Naive thymus-derived CD4-positive, alpha-beta T cell (primary cell): ENCODE measurements at places on chromosomes 12 and 14.

DNA sequence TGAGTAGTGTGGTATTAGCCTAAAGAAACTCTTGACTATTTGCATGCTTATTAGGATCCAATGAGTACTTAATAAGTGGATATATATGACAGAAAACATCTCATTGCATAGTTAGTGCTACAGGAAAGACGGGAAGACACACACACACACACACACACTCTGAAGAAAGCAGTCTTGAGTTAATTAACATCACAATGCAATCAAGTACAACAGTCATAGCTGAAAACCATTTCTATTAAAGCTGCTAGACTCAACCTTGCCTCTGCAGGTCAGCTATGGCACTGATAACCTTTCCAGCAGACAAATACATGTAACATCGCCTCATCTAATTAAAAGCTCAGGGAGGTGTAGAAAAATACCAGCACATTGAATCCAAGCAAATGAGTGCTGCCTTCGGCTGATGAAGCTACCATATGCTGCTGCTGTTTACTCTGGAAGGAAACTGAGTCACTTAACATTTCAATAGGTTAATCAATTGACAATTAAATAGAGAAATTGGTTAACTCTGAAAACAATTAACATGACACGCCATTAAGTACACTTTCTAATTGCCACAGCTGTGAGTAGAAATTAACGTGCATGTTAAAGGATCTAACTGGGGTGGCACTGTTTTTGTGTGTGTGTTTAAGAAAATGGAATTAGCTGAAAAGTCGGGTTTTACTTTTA is 93.2 kb upstream of the OTX2 start:
- H3K4me3 ChIP-seq, result no peak overlapping the region
- H3K27me3 ChIP-seq, result no peaks in the 10 kb centered on the region
- H3K4me1 ChIP-seq, result no peaks in the 10 kb centered on the region
- no peak for DNase-seq
- no peaks in the 10 kb centered on the region for H3K36me3 ChIP-seq

- no peaks in the 10 kb centered on the region for H3K36me3 ChIP-seq
- DNase-seq, result no peak
- no peak overlapping the region for H3K27ac ChIP-seq
- peaks cover 44% of the 10 kb centered on the region for H3K27me3 ChIP-seq
Observed at GRCh38 chr12:48002773-48003218, 1.5 kb downstream of the COL2A1 start.

DNA sequence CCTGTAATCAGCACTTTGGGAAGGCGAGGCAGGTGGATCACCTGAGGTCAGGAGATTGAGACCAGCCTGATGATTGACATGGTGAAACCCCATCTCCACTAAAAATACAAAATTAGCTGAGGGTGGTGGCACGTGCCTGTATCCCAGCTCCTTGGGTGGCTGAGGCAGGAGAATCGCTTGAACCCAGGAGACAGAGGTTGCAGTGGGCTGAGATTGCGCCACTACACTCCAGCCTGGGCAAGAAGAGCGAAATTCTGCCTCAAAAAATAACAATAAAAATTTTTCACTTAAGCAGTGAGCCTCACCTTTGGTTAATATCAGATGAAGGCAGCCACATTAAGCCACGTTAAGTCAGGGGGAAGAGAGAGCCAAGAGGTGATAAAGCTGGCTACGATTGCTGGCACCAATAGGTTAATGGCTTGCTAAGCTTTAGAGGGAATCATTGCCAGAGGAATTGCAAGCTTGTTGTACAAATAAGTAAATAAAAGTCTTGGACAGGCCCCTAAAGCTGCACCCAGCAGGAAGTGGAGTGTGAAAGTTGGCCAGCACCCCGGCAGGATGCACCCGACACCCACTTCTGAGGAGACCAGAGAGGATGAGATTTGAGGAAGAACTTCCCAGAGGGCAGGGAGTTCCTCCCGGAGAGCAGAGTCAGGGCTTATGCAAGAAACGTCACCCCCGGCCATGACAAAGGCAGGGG is 41.3 kb upstream of the TESC start:
- no peak overlapping the region for H3K4me3 ChIP-seq
- DNase-seq, result no peak
- H3K4me1 ChIP-seq, result no peaks in the 10 kb centered on the region

DNA sequence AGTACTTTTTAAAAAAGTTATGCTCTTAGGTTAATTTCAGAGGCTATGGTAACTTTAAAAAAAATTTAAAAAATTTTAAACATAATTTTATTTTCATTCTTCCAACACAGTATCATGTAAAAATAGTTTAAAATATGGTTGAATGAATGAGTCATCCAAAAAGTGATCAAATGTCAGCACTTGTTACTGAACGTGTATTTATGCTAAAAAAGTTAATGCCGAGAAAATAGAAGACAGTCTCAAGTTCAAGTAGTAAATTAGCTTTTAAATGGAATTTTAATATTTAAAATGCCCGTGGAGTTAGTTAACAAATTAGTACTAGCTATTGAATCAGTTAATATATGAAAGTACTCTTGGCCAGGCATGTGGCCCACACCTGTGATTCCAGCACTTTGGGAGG is 4.8 kb downstream of the AEBP2 start:
- H3K27ac ChIP-seq, result no peak overlapping the region
- peaks cover 30% of the 10 kb centered on the region for H3K4me1 ChIP-seq
- H3K27me3 ChIP-seq, result no peaks in the 10 kb centered on the region

- DNase-seq, result no peak
- H3K36me3 ChIP-seq, result no peaks in the 10 kb centered on the region
- no peak overlapping the region for H3K27ac ChIP-seq
- H3K4me1 ChIP-seq, result no peaks in the 10 kb centered on the region
- H3K27me3 ChIP-seq, result no peaks in the 10 kb centered on the region
Observed at GRCh38 chr12:118436002-118436730, 59.8 kb downstream of the SUDS3 start.

- no peak overlapping the region for H3K27ac ChIP-seq
- no peaks in the 10 kb centered on the region for H3K27me3 ChIP-seq
- H3K4me1 ChIP-seq, result peaks cover 20% of the 10 kb centered on the region
- no peak overlapping the region for H3K4me3 ChIP-seq
- H3K36me3 ChIP-seq, result no peaks in the 10 kb centered on the region
Observed at GRCh38 chr14:100407376-100408102, 84.4 kb downstream of the SLC25A47 start.

GRCh38 chr12:1864456-1864855 is 44.1 kb downstream of the LRTM2 start:
- H3K4me3 ChIP-seq, result no peak overlapping the region
- DNase-seq, result no peak
- H3K27ac ChIP-seq, result no peak overlapping the region
- H3K4me1 ChIP-seq, result no peaks in the 10 kb centered on the region
- no peaks in the 10 kb centered on the region for H3K36me3 ChIP-seq
- H3K27me3 ChIP-seq, result no peaks in the 10 kb centered on the region

DNA sequence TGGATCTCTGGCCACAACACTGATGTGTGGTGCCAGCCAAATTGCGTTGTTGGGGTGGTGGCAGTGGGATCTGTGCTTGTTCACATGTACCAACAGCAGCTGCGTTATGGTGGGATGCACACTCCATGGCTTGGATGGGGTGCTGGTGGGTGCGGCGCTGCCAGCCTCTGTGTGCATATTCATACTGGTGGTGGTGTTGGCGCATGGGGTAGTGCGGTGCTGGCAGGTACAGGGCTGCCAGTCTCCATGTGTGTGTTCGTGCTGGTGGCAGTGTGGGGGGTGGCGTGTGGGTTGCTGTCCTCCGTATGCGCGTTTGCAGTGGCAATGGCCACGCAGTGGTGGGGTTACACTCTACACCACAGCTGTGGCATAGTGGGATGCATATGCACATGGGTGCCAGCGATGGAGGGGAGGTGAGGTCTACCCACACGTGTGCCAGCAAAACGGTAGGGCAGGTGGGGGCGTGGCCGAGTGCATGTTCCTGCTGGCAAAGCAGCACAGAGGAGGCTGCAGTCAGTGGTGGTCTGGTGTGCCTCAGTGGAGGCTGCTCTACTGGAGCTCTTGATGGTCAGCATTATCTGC is 26.5 kb downstream of the RAD51B start:
- H3K36me3 ChIP-seq, result no peaks in the 10 kb centered on the region
- no peak for DNase-seq
- no peaks in the 10 kb centered on the region for H3K27me3 ChIP-seq
- no peak overlapping the region for H3K27ac ChIP-seq

DNA sequence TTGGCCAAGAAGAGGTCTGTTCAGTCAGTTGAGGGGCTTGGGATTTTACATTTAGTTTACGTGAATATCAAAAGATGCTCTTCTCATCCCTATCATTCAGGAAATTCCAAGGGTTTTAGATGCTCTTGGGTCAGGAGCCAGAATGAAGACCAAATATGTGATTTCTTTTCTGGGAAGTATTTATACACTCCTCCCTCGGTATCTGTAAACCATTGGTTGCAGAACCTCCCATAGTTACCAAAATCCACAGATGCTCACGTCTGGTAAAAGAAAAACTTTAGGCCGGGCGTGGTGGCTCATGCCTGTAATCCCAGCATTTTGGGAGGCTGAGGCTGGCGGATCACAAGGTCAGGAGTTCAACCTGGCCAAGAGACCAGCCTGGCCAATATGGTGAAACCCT is 75.9 kb downstream of the TNFAIP2 start:
- H3K27me3 ChIP-seq, result no peaks in the 10 kb centered on the region

DNA sequence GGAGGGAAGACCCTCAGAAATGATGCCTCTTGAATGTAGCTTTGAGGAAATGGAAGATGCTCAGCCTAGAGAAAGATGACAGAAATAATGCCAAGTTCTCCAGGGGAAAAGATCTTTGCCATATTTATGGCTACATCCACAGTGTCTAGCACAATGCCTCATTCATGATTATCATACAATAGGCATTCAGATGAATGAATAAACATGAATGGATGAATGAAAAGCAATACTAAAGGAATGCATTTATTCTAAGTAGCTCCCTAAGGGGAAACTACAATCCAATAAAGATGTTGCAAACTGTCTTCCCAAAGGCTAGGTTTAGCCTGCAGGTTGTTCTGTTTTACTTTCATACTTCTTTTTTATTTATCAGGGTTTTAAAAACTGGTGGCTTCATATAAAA is 12.0 kb downstream of the TMTC1 start:
- no peak overlapping the region for H3K27ac ChIP-seq
- no peak for DNase-seq
- H3K27me3 ChIP-seq, result no peaks in the 10 kb centered on the region
- H3K36me3 ChIP-seq, result no peaks in the 10 kb centered on the region
- H3K4me1 ChIP-seq, result no peaks in the 10 kb centered on the region

GRCh38 chr12:72330301-72330700 is 58.1 kb downstream of the TRHDE start:
- no peaks in the 10 kb centered on the region for H3K4me1 ChIP-seq
- no peaks in the 10 kb centered on the region for H3K27me3 ChIP-seq
- no peaks in the 10 kb centered on the region for H3K36me3 ChIP-seq

DNA sequence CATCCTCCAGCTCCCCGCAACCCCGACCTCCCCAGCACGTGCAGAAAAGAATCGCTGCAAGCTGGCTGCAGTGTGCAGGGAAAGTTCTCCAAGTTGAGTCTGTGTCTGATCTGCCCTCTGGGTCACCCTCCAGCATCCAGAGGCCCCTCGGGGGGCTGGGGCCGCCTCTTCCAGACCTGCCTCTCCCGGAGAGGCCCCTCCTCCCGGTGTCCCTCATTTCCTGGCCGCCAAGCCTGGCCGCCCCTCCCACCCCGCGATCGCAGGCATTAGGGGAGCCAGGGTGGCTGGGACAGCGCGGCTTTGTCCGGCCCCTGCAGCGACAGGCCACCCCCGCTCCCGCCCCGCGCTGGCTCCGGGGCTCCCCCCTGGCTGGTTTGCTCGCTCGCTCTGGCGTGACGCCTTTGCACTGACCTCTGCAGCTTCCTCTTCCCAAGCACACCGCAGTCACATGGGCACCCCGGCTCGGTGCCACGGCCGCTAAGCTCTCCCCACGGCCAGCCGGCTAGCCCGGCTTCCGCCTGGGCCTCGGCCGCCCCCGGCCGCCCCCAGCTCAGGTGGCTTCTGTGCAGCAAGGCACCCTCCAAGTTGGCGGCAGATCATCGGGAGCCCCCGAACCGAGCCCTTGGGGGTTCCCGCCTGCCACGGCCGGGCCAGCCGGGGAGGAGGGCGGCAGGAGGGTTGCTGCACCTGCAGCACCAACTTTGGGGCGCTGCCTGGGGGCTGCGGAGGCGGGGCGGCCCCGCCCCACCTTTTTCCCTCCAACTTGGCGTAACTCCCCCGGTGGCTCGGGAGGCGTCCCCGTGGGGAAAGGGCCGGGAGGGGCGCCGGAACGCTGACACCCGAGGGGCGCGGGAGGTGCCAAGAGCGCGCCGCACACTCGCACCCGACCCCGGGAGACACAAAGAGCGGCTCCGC is 43.7 kb downstream of the KDM2B start:
- peak overlapping the region; percentile 62 for H3K4me3 ChIP-seq
- peak overlapping the region; percentile 74 for H3K27ac ChIP-seq
- peaks cover 36% of the 10 kb centered on the region for H3K4me1 ChIP-seq
- H3K27me3 ChIP-seq, result no peaks in the 10 kb centered on the region
- no peaks in the 10 kb centered on the region for H3K36me3 ChIP-seq

GRCh38 chr12:19675361-19675760 is 236.1 kb downstream of the AEBP2 start:
- H3K36me3 ChIP-seq, result no peaks in the 10 kb centered on the region
- H3K4me1 ChIP-seq, result peaks cover 17% of the 10 kb centered on the region
- no peak overlapping the region for H3K27ac ChIP-seq
- DNase-seq, result no peak
- H3K4me3 ChIP-seq, result no peak overlapping the region
- H3K27me3 ChIP-seq, result no peaks in the 10 kb centered on the region

DNA sequence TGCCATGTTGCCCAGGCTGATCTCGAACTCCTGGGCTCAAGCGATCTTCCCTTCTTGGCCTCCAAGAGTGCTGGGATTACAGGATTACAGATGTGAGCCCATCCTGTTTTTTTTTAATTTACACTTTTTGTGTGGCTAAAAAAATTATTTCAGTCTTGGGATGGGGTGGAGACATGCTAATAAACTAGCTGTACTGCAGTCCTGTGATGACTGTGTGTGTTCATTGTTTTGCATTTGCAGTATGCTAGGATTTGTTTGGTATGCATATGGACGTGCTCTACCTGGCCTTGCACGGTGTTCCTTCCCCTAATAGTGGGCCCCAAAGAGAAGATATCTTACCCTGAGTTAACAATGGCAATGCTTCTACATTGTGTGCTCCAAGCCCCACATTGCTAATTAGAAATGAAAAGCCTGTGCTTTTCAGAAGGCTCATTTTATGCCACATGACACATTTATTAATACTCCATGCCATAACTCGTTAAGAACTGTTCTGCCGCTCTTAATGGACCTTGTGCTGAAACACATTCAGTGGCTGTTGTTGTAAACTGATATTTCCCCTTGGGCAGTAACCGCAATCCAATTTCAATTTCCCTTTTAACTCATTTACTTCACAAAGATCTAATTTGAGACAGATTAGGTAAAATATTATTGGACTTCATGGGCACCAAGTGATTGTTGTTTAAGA is 86.4 kb downstream of the SCN8A start:
- peaks cover 3% of the 10 kb centered on the region for H3K27me3 ChIP-seq
- H3K4me3 ChIP-seq, result no peak overlapping the region
- no peak for DNase-seq
